Activated CD4-positive, alpha-beta T cell treated with anti-CD3 and anti-CD28 coated beads for 36 hours (primary cell): ENCODE measurements at places on chromosomes 12 and 14. TPM values are rescaled to one million over a fixed set of nuclear protein-coding genes. Genes with fewer than 3 reads are reported as not detected.

GRCh38 chr14:21498540-21499526, 12.3 kb downstream of the METTL3 start:
- DNase-seq, result peak; percentile 22
- no peak overlapping the region for H3K4me3 ChIP-seq
- H3K27ac ChIP-seq, result peak overlapping the region; percentile 64
- peaks cover 23% of the 10 kb centered on the region for H3K4me1 ChIP-seq
- H3K27me3 ChIP-seq, result no peaks in the 10 kb centered on the region

DNA sequence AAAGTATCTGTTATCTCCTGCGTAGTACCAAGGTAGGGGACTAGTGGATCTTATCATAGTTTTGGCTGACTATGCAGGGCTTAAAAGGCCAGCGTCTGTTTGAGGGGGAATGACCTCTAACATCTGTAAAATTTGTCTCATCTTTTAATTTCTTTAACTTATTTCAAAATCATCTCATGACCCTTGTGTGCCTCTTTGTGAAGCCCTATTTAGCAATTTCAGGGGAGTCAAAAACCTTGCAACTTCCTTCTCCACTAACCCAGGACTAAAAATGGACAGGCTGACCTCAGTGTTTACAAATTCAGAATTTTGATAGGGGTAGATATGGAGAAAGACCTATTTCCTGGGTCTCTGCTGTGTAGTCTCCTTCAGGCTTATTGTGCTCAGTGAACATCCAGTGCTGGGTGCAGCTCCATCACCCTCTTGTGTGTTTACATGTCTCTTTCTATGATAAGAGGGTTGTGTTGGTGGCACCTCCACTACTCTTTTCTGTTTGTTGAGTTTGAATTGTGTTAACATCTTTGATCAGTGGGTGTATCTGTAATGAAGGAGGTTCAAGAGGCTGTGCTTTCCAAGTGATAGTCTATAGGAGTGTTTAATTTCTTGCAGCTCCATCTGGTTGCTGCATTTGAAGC, 14.3 kb downstream of the NECAP1 start:
- no peak overlapping the region for H3K27ac ChIP-seq
- H3K27me3 ChIP-seq, result no peaks in the 10 kb centered on the region
- peaks cover 56% of the 10 kb centered on the region for H3K36me3 ChIP-seq
- H3K4me3 ChIP-seq, result no peak overlapping the region

GRCh38 chr12:23542187-23542586, 407.3 kb downstream of the SOX5 start:
- no peaks in the 10 kb centered on the region for H3K36me3 ChIP-seq
- H3K4me3 ChIP-seq, result no peak overlapping the region
- no peaks in the 10 kb centered on the region for H3K27me3 ChIP-seq
- DNase-seq, result no peak
- no peaks in the 10 kb centered on the region for H3K4me1 ChIP-seq

GRCh38 chr14:70527501-70528105, 7.2 kb downstream of the ADAM20 start:
- no peaks in the 10 kb centered on the region for H3K4me1 ChIP-seq
- H3K4me3 ChIP-seq, result no peak overlapping the region
- H3K36me3 ChIP-seq, result peaks cover 19% of the 10 kb centered on the region
- DNase-seq, result no peak

CLEC1B gene
- total RNA-seq, result not detected

SALL2 gene
- total RNA-seq, result 6.3 TPM

ASB2 gene
- total RNA-seq, result 24.8 TPM
